ENCODE measurements at places on chromosomes 5 and 9.

GRCh38 chr5:151672516-151672915 is 14.2 kb downstream of the SPARC start:
- no peak for DNase-seq

- DNase-seq, result no peak
Observed at GRCh38 chr5:41522193-41522786, 11.9 kb upstream of the PLCXD3 start.

- DNase-seq, result no peak
Observed at GRCh38 chr5:135944564-135944963, 10.2 kb downstream of the LECT2 start.

DNA sequence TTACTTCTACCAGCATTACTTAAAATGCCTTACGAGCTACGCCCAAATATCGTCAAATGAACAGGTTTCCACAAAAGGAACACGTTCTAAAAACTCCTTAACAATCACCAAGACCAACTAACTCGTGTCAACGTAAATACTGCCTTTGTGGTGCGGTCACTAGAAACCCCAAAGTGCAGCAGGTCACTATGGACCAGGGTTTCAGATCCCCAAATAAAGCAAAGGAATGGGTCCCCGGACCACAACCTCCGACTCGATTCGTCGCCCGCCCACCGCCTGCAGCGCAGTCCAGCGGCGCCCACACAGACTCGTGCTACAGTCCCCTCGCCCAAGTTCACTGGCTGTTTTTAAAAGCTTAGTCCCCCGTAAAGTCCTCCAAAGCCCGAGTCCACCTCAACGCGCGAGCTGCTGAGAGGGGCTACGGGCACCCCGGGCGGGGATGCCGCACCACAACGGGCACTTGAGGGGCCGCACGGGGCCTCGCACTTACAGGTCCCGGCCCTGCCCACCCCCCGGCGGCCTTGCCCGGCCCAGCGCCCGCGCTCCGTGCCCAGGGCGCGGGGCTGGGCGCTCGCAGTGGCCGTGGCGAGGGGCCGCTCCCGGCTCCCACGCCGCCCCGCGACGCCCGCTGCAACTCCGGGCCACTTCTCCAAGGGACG is 1.1 kb downstream of the NFIB start:
- no peak for DNase-seq

GRCh38 chr5:40078898-40079575 is 600.7 kb upstream of the PTGER4 start:
- no peak for DNase-seq

- DNase-seq, result no peak
Observed at GRCh38 chr5:82445726-82446335, 167.7 kb upstream of the RPS23 start.

- no peak for DNase-seq
Observed at GRCh38 chr5:156008844-156009243, 318.1 kb upstream of the SGCD start.

DNA sequence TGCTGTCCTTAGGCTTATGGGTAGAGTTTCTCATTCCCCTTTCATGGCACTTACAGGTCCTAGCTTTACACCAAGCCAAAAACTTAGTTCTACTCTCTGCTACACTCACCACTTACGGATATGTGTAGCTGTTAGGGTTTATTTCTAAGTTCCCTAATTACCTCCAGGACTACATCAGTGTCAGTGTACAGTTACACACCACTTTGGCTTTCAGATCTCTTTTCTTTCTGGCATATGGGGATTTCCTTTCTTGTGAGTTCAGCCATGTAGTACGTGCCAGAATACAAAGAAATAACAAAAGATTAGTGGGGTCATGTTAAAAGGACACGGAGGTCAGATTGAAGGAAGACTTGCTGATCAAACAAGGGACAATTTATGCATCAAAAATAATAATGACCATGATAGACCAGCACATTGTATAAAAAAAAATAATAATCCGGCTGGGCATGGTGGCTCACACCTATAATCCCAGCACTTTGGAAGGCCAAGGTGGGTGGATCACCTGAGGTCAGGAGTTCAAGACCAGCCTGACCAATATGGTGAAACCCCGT is 41.8 kb downstream of the LYRM7 start:
- DNase-seq, result no peak

DNA sequence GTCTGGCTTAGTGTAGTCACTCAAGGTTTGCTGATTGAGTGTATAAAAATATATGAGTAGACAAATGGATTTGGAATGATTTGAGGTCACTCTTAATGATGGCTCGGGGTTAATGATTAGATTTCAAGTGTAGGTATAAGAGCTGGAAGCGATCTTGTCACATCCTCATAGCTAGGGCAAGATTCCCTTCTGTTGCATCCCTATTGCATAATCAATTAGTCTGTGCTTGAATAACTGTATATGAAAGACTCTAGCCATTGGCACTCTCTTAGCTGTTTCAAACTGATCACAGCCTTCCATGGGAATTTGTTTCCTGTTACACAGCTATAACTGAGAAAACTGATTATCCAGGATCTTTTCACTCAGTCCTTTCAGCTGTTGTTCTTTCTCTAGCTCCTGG is 811.6 kb downstream of the TLE4 start:
- no peak for DNase-seq

GRCh38 chr9:99069075-99069474 is 35.8 kb upstream of the TGFBR1 start:
- DNase-seq, result no peak

- no peak for DNase-seq
Observed at GRCh38 chr5:126540631-126541030, 54.4 kb downstream of the ALDH7A1 start.

- no peak for DNase-seq
Observed at GRCh38 chr5:60206234-60206633, 312.7 kb upstream of the PDE4D start.

DNA sequence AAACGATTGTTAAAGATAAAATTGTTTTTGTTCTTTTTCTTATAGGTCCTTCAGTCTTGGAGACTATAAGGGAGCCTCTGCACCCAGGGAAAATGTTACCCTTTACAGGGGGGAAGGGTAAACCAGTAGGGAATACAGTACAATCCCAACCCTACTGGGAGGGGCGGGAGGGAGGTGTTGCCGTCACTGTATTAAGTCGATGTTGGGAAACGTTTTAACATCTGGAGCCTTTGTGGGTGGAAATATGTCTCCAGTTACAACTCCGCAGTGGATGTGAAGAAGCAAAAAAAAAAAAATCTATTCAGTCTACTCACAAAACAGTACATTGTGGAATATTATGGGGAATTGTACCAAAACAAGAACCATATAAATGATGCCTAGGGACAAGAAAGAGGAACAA is 47.2 kb upstream of the FCHO2 start:
- DNase-seq, result no peak

- no peak for DNase-seq
Observed at GRCh38 chr9:92660266-92660665, 9.7 kb downstream of the IPPK start.

DNA sequence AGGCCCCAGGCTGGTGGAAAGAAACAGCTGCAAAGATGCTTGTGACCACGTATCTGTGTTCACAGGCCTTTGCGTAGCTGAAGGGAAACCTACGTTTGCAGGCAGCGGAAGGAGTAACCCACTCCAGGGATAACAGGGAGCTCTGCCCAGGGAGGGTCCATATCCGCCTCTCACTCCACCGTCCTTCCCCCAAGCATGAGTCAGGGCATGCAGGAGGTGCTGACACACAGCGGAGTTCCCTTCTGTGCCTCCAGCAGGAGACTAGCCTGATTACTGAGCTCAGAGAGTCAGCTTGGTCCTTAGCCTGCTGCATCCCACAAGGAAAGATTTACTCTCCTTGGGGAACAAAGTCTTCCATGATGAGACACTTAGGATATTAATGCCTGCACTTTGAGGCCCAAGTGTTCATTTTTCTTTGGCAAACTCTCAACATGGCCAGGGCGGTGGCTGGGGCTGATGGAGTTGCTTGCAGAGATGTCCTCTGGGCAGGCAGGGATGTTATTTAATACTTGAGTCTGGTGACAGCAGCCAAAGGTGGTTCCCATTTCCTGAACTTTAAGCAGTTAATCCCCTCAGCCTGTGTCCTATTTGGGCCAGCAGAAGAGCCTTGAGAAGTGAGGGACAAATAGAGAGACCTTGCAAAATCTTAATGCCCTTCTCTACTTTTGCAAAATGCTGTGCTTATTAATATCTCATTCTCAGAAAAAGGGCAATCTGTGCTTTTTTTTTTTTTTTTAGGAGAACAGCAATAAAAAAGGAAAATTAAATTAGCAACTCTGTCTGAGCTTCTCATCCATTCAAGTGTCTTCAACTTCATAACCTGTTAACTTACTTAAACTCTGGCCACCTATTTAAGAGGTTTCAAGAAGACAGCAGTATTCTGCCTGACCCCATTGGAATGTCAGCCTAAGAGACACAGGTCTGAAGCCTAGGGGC is 222.1 kb downstream of the HSPA4 start:
- no peak for DNase-seq

DNA sequence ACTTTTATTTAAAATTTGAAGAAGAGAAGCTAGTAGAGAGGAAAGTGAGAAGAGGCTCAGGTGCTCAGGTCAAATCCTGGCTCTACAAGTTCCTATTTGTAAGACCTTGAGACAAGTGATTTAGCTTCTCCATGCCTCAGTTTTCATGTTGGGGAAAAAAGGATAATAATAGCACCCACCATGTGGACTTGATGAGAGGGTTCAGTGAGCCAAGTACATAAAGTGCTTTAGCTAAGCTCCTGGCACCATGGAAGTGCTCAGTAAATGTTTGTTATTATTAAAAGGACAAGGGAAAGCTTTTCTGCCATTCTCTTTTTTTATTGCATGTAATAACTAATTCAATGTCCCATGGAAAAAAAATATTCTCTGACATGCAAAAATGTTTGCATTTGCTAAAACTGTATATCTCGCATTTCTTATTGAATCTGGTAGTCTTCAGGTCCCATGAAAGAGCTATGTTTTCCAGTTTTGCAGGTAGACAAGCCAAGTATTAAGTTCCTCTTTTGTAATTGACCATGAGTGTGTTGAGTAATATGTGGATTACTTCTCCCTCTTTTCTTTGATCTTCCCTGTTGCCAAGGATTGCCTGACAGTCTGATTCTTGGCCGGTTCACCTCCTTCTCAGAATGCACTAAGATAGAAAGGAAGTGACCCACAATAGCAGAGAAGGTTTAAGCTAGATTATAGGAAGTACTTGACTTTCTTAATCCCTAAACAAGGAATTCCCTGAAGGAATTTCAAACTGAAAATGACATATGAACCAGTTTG is 45.6 kb upstream of the TRIM32 start:
- no peak for DNase-seq

GRCh38 chr5:61472172-61472958 is 140.3 kb downstream of the ZSWIM6 start:
- DNase-seq, result no peak

DNA sequence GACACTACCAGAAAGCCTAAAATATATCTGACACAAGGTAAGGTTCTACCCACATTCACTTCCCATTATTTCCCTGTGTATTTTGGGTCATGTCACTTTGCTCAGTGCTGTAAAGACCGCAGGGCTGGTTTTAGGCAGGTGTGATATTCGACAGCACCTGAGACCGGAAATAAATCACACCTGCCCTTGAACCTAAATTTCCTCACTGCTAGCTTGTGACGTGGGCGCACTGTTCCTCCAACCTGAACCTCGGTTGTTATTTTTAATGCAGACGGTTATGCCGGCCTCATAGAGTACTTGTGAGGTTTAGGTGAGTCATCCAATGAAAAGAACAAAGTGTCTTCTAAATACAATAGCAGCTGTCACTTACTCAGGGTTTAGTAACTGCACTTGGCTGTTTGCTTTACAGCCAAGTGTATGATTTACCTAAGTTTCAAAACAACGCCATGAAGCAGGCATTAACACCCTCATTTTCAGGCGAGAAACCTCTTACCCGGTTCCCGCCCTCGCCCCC is 20.7 kb upstream of the ZNF782 start:
- DNase-seq, result peak; percentile 93

- DNase-seq, result no peak
Observed at GRCh38 chr9:126298063-126298801, 28.4 kb upstream of the MVB12B start.

GRCh38 chr5:21831145-21831787 is 1021.9 kb downstream of the CDH12 start:
- DNase-seq, result no peak

- no peak for DNase-seq
Observed at GRCh38 chr5:56161439-56161823, 71.7 kb downstream of the ANKRD55 start.

DNA sequence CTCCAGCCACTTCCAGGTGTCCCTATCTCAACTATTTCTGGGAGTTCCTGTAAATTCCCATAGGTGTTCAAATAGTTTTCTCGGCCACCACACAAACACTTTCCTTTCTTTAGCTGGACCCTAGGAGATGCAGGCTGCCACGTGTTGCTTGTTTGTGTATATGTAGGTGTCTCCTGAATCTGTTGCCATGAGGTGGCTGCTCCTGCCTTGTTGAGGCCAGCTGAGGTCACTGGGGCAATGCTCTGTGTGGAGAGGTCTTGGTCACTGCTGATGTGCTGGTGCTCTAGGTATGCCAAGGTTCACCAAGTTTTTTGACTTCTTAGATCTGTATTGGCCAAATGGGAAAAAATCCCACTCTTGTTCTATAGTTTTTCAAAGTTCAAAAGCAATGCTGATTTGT is 132.5 kb upstream of the CHD1 start:
- no peak for DNase-seq

GRCh38 chr5:90875456-90875855 is 316.9 kb downstream of the ADGRV1 start:
- DNase-seq, result no peak

GRCh38 chr9:68979538-68980314 is 34.2 kb downstream of the PRKACG start:
- no peak for DNase-seq

- no peak for DNase-seq
Observed at GRCh38 chr5:5178580-5178979, 38.5 kb downstream of the ADAMTS16 start.

GRCh38 chr9:130339306-130339705 is 73.7 kb downstream of the HMCN2 start:
- no peak for DNase-seq

Measured in RWPE1 (cell line).